Fibroblast of gingiva (primary cell): ENCODE measurements at places on chromosomes 3 and 15.

GRCh38 chr15:60835020-60835419, 356.1 kb upstream of the ICE2 start:
- DNase-seq = no peak

DNA sequence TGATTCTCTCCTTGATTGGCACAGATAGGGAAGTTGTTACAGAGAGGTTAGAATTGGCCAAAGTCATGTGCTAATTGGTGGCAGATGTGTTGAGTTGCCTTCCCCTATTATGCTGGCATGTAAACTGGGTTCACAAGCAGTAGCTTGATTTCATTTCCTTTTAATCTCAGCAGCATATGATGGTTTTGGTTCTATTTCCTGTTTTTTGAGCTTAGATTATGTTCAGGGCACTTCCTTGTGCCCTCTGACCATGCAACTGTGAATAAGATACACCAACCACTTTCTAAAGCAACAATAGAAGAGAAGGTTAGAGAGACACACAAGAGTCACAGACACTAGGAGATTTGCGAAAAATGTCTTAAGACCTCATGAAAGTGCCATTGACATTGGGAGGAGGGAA, 16.5 kb downstream of the HPS3 start:
- no peak for DNase-seq

DNA sequence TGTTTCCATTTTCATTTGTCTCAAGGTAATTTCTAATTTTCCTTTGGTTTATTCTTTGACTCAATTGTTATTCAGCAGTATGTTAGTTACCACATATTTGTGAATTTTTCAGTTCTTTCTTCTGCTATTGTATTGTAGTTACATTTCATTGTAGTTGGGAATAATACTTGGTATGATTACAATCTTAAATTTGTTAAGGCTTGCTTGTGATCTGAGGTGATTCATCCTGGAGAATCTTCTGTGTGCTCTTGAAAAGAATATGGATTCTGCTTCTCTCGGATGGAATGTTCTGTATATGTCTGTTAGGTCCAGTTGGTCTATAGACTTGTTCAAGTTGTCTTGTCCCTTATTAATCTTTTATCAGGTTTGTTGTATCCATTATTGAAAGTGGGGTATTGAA, 63.4 kb upstream of the VEPH1 start:
- DNase-seq = no peak

DNA sequence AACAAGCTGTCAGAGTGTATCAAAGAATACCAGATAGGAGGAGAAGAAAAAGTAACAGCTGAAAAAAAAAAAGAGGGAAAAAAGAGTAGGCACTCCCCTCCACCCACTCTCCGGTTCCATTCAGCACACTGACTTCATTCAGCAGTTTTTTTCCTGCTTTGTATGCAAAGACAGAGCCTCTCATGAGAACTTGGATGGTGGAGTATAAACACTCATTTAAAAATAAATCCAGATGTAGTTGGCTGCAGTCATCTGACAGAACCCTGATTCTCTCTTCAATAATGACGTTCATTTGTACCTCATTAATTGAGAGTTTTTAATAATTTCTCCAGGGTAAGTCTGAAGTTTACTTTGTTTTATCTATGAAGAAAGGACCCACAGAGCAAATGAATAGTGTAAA, 81.0 kb downstream of the TMEM108 start:
- DNase-seq = no peak

DNA sequence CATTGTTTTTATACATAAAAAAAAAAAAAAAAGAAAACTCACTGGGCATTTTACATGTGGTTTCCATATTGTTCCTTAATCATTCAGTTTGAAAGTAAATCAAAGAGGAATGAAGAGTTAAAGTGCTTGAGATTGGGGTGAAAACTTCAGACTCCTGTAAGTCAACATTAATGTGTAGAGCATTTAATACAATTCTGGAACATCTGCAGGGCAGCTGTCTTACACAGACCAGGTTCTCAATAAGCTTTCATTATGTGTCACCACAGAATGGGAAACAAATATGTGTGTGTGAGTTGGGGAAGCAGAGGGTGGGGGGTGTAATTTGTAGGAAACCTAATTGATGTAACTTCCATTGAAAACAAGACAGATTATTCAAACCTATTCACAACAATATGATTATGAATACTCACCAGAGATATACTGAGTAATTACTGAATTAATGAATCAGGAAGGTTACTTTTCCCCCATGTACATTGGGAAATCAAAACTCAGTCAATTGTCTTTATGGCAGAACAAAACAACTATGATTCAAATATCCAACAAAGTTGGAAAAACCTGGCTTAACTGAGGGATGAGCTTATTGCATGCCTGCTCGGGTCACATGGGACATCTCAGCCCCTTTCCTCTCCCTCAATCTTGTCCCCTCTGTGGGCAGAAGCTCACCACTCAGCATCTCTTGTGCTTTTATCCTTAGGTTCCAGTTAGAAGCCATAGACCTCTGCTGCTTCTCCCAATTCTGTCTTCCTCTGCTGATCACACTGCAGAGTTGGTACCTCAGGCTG, 281.2 kb upstream of the THBS1 start:
- no peak for DNase-seq

GRCh38 chr3:54360320-54360719, 238.0 kb downstream of the CACNA2D3 start:
- no peak for DNase-seq

- no peak for DNase-seq
These were observed 32.7 kb downstream of the SLC41A3 start for GRCh38 chr3:126051234-126051633.

DNA sequence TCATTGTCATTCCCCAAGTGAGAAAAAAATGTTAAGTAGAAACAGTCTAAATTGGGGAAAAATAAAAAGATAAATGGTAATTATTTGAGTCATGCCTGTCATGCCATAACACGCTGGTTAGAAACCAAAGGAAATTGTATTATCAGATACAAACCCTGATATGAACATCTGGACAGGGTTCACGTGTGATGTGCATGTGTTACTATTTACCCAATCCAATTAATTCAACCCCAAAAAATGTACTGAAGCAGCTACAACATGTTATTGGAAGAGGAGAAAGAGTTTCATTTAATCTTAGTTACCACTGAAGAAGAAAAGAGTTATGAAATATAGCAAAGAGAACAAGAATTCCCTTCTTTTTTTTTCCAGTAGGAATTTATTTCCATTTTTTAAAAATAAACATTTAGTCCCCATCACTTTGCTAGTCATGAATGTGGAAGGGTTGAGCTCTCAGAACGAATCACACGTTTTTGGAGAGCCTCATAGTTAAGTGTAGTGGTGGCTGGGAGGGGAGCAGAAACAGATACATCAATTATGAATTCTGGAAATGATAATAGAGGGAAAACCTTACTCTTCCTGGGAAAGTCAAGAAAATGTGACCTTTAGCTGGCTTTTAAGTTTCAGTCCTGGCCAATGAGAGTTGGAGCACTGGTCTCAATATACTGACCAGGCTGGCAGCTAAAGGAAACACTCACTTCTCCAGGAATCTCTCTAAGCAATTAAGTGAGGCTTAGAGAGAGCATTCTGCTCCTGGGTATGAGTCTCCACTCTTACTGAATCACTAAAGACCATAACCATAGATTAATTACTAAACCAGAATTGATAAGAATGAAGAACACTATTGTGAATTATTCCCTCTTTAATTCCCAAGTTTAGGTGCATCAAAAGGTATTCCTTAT, 796.5 kb downstream of the GRM7 start:
- no peak for DNase-seq

- DNase-seq = no peak
These were observed 19.8 kb downstream of the RARRES1 start for GRCh38 chr3:158712443-158712842.

GRCh38 chr3:100104817-100105413, 9.4 kb downstream of the FILIP1L start:
- no peak for DNase-seq

GRCh38 chr3:184710870-184711492, 883 bp downstream of the MAGEF1 start:
- no peak for DNase-seq

- no peak for DNase-seq
These were observed 5.3 kb upstream of the INSYN1 start for GRCh38 chr15:73758461-73758860.

DNA sequence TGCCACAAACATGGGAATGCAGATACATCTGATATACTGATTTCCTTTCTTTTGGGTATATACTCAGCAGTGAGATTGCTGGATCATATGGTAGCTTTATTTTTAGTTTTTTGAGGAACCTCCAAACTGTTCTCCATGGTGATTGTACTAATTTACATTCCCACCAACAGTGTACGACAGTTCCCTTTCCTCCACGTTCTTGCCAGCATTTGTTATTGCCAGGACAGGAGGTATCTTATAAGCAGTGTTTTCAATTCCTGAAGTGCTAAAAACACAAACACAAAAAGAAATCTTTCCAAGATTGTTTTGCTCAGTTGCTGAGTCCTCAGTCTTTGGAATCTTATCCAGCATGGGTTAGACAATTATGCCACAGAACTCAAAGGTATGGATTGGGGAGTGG, 13.5 kb downstream of the GTF2E1 start:
- DNase-seq = no peak

DNA sequence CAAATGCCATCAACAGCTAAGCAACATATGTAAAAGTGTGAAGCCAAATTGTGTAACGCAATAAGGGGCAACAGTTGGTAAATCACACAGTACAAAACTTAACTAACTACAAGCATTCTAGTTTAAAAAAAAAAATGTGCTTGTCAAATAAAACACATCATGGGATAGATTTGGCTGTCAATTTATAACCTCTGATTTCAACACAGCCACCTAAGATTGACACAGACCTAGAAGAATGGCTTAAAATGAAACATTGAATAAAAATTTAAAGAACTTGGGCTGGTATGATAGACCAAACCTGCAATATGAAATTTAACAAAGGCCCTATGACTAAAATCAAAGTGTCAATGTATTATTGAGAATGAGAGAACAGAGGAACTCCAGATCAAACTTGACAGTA, 148.4 kb downstream of the NR1I2 start:
- no peak for DNase-seq

DNA sequence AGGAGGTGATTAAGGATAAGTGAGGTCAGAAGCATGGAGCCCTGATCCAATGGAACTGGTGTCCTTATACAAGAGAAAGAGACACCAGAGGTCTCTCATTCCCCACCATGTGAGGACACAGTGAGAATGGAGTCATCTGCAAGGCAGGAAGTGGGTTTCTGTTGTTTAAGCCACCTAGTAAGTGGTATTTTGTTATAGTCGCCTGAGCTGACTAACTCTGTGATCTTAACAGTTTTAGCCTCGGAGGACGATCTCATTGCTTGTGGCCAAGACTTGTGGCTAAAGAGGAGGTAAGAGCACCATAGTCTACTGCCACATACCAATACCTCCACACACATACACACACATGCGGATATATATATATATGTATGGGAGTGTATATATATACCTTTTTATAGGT, 73.8 kb downstream of the MCTP2 start:
- DNase-seq = no peak

DNA sequence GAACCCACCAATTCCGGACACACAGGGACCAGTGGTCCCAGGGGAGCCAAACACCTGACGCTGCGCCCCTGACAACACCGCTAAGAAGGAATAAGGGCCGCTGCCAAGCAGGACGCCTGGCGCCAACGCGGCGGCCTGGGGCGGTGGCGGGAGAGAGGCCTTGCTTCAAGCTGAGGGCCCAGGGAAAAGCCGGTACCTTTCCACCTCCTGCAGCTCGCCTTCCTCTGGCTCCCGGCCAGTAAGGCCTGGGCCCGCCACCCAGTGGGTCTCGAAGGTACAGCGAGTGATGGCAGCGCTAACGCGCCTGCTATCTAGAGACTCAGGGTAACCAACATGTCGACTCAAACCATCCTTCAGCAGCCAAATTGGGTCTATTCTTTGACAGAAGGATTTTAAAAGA, 1074.1 kb downstream of the SI start:
- DNase-seq = no peak

GRCh38 chr15:38354315-38354929, 99.5 kb upstream of the FAM98B start:
- DNase-seq = peak; percentile 65

- peak; percentile 44 for DNase-seq
These were observed 15.0 kb downstream of the FBLN2 start for GRCh38 chr3:13563911-13564310.

GRCh38 chr3:187919544-187919943, 174.3 kb upstream of the BCL6 start:
- no peak for DNase-seq

DNA sequence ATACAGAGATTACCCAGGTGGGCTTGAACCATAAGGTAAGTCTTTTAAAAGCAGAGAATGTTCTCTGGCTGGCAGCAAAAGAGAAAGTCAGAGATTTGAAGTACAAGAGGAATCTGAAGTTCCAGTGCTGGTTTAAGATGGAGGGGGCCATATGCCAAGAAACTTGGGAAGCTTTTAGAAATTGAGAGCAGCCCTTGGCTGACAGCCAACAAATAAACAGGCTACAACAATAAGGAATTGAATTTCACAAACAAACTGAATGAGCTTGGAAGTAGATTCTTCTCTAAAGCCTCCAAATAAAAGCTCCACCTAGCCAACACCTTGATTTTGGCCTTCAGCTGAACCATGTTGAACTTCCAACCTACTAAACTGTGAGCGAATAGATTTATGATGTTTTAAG, 85.7 kb downstream of the TRIM42 start:
- no peak for DNase-seq

GRCh38 chr3:13308380-13308801, 111.7 kb downstream of the NUP210 start:
- no peak for DNase-seq

DNA sequence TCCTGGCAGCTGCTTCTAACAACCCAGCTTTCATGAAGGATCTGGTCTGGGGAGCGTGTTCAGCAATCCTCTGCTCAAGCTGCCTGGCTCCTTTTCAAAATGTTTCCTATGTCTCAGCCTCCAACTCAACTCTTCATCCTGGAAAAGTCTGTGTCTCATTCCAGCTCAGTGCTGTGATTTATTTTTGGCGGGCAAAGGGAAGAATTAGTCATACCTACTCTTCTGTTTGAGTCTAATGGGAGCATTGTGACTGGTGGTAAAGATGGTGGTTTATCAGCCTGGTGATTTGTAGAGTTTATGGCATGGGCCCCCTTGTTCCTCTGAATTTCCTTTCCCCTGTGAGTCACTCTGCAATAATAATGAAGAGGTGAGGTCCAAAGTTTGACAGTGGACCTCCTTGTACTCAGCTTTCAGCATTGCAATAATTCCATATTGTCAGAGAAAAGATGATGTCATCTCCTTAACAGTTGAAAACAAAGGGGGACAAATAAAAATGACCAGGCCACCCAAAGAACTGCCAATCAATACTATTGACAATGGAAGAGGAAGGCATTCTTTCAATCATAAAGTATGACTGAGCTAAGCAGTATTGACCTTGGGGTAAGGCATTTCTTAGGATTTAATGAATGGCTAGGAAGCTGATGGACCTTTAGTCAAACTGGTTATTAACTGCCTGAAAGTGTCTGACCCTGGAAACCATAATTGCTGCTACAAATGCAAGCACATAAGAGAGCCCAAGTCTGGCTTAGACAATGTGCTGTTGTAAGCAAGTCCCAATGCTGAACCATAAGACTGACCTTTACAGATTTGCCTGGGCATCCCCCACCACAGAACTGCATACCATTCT, 204.7 kb upstream of the MCTP2 start:
- no peak for DNase-seq

GRCh38 chr3:43014956-43015355, 35.8 kb downstream of the GASK1A start:
- DNase-seq = no peak
